ENCODE measurements at places on chromosomes 12 and 14.

DNA sequence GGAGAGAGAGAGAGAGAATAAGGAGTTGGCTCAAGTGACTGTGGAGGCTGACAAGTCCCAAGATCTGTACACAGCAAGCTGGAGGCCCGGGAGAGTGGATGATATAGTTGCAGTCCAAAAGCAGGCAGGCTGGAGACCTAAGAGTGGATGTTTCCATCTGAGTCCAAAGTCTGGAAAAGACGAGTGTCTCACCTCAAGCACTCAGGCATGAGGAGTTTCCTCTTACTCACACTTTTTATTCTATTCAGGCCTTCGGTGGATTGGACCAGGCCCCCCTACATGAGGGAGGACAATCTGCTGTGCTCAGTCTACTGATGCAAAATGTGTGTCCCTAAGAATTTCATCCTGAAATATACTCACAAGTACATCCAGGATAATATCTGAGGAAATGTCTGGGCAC, 484.6 kb downstream of the VRK1 start:
- no peak for ATAC-seq

DNA sequence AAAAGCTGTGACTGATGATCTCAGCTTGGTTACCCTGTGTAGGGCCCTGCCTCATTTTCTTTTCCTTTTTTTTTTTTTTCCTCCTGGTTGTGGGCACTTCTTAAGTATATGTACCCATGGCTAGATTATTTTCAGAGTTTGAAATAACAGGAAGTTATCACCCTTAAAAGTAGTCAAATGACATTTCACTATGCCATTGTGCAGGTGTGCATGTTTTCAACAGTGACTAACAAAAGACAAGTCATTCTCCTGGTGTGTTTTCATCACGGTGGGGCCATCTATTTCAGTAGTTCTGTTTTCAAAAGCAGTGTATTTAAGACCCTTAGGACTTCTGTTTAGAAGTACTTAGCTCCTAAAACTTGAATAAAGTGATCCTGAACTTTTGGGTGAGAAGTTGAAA, 15.0 kb downstream of the GABARAPL1 start:
- no peak for ATAC-seq

DNA sequence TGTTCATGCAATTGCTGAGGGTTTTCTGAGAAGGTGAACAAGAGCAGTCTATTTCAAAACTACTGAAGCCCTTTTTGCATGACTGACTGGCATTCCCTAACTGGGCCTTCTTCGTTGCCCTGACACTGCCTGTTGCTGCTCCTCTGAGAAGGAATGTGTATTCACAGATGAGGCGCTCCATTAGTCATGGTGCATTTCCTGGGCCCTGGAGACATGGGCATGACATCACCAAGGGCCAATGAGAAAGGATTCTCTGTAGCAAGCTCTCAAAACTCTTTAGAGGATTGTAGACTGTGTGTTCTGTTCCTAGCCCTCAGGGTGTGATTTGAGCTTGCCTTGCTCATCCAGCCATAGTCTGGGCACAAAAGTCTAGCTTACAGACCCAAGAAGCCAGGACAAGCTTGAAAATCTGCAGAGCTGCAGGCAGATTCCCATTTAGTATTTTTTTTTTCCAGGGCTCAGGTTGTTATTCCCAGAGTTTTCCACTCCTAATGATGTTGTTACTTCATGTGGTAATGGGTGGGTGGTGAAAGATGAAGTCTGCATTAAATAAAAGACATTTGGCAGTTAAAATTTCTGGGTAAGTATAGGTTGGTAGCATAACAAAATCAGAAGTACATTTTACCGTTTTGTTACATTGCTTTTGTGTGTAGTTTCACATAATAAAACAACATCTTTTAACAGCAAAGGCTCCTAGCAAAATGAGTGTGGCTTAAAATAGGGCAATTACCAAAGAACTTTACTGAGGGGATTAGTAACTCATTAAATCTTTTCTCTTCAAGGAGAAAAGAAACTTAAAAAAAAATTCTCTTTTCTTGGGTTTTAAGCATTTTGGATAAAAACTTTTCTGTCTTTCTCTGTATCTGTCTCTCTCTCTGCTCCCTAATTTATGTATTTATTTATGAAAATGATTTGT, 318.4 kb downstream of the RAD51B start:
- ATAC-seq, result no peak

- no peak for ATAC-seq
Observed at GRCh38 chr12:129496226-129496625, 407.6 kb downstream of the TMEM132D start.

DNA sequence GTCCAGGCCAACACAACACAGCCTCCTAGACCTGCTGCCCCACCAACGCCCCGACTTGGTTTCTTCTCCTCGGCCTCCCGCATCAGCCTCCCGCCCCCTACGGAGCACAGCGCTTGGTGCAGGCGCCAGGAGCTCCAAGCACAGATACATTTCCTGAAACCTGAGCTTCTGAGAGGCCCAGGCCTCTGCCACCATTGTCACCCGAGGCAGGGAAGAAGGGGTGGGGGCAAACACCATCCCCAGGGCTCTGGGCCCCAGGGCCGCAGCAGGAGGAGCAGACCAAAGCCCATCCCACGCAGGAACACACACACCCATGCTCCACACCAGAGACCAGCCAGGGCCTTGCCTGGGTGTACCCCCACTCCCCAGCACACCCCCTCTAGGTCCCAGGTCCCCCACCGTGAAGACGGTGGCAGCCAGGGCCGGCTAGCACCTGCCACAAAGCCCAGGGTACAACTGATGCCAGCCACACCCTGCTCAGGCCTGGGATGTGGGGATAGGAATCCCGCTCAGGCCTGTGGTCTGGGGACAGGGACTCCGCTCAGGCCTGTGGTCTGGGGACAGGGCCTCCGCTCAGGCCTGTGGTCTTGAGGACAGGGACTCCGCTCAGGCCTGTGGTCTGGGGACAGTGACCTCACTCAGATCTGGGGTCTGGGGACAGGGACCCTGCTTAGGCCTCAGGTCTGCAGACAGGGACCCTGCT, 5.4 kb downstream of the JAG2 start:
- no peak for ATAC-seq

- ATAC-seq, result no peak
Observed at GRCh38 chr14:22534547-22534946, 54.5 kb downstream of the DAD1 start.

GRCh38 chr14:22870811-22871223, 723 bp upstream of the LRP10 start:
- peak; percentile 75 for ATAC-seq

GRCh38 chr14:64729386-64730060, 25.3 kb downstream of the PLEKHG3 start:
- ATAC-seq, result no peak

- ATAC-seq, result no peak
Observed at GRCh38 chr14:48193893-48194292, 518.5 kb upstream of the MDGA2 start.

- no peak for ATAC-seq
Observed at GRCh38 chr14:100504372-100505078, 82.7 kb downstream of the BEGAIN start.

- peak; percentile 56 for ATAC-seq
Observed at GRCh38 chr12:27844366-27845090, 64.5 kb upstream of the MANSC4 start.

- no peak for ATAC-seq
Observed at GRCh38 chr12:101475751-101476305, 692 bp downstream of the SPIC start.

GRCh38 chr12:89877671-89878070, 169.0 kb upstream of the ATP2B1 start:
- no peak for ATAC-seq

- peak; percentile 2 for ATAC-seq
Observed at GRCh38 chr14:24297190-24297964, 2.2 kb downstream of the DHRS1 start.

DNA sequence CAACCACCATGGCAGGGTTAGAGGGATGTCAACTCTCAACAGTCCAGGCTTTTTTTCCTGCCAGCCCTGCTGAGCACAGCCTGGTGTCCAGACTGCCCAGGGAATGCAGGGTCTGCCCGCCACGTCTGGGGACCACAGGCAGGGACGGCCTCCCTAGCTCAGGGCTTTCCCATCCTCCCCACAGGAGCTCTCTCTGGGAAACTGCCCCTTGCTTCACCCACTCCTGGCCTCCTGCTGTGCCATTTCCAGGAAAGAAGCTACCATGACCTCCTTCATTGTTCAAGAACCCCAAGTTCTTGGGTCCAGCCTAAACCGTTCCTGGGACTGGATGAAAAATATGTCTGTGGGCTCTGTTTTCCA, 4.8 kb downstream of the SCNN1A start:
- no peak for ATAC-seq

- ATAC-seq, result no peak
Observed at GRCh38 chr14:76715511-76716081, 45.7 kb upstream of the VASH1 start.

GRCh38 chr14:33906968-33907367, 43.9 kb downstream of the EGLN3 start:
- ATAC-seq, result no peak

DNA sequence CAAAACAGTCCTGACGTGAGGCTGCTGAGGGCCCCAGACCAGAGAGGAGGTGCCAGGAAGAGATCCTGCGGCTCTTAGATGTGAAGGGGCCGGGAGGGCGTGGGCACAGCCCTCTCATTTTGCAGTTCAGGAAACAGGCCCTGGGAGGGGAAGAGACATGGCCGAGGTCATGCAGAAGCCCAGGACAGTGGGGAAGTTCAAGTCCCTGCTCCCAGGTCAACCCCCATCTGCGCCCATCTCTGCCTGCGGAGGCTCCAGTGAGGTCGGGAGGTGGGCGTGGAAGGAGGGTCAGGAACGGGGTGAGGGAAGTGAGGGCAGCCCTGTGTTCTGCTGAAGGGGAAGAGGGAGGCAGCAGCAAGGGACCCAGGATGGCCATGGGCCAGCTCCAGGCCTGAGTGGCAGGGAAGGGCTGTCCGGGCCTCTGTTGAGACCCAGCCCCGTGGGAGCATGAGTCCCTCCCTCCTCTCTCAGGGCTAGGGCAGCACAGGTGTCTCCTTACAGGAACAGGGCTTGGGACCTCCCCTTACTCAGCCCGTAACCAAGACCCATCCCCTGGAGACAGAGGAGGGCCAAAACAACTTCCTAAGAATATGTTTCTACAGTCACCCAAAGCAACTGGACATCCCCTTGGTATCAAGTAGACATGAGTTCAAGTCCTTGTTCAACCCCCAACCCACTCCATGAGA, 90.8 kb downstream of the LGMN start:
- peak; percentile 44 for ATAC-seq

DNA sequence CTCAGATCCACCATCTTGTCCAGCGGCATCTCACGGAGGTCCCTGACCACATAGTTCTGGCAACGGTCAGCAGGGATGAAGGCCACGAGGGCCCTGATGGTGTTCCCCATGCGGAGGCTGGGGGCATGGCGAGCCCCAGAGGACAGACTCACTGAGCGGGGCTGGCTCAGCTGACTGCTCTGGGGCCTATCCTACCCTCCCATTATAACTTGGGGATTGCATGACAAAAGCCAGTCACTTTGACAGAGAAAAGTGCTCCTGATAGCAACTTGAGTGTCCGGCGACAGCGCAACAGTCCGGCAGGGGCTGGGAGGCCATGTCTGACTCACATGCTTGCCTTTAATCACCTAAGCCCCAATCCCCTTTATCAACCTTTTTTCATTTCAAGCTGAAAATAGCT, at the start of gene LRRC10:
LRRC10 (minus strand) TSS at position 179 of the 400 bp plus-strand sequence; CDS start at position 110, 69 bp downstream.
- no peak for ATAC-seq

DNA sequence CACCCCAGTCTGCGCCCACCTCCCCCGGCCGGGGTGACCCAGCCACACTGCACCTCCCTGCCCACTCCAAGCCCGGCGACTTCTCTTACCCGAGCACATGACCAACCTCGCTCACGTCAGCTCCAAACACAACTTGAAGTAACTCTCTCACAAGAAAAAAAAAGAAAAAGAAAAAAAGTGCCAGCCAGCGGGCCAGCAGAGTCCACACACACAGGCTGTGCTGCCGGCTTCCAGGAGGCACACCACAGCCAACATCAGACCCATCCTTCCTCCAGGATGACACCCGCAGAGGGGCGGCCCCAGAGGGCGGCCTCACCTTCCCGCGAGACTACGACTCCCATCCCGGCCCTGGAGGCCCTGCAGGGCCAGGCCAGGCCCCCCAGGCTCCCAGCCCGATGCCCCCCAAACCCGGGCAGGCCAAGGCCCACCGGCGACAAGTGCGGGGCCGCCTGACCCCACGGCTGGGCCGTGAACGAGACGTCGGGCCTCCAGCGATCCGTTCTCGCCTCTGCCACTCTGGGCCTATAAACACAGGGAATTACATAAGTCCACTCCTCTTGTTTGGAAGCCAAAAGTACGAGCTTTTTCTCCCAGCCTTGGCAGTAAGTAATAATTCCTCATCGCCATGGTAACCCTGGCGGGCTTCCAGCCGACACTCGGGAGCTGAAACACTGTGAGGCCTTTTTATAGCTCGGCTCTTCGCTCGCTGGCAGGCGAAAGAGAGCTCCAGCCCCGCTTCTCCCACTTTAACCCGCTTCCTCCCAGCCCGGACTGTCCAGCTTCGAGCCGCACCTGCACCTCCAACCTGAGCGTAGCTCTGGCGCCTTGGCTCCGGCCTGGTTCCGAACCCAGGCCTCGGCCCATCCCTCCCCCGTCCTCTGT, 49.1 kb downstream of the NCOR2 start:
- no peak for ATAC-seq

- no peak for ATAC-seq
Observed at GRCh38 chr12:123049398-123050240, 69.1 kb downstream of the ARL6IP4 start.

DNA sequence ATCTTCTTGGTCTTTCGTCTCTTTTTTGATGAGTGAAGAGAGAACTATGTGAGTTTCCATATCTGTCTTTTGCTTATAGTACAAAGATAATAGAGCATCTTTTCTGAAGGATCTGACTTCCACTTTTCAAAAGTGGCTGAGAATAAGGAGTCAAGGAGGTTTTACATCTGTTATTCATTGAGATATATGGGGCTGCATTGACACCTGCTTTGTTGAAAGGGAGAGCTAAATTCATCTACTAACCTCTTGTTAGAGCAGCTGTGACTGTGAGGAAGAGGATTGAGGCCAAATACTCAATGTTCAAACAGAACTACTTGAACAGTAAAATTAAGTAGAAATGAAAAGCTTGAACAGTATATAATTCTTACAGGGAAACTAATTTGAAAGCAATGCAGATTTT, 130.2 kb upstream of the ATP2B1 start:
- no peak for ATAC-seq

DNA sequence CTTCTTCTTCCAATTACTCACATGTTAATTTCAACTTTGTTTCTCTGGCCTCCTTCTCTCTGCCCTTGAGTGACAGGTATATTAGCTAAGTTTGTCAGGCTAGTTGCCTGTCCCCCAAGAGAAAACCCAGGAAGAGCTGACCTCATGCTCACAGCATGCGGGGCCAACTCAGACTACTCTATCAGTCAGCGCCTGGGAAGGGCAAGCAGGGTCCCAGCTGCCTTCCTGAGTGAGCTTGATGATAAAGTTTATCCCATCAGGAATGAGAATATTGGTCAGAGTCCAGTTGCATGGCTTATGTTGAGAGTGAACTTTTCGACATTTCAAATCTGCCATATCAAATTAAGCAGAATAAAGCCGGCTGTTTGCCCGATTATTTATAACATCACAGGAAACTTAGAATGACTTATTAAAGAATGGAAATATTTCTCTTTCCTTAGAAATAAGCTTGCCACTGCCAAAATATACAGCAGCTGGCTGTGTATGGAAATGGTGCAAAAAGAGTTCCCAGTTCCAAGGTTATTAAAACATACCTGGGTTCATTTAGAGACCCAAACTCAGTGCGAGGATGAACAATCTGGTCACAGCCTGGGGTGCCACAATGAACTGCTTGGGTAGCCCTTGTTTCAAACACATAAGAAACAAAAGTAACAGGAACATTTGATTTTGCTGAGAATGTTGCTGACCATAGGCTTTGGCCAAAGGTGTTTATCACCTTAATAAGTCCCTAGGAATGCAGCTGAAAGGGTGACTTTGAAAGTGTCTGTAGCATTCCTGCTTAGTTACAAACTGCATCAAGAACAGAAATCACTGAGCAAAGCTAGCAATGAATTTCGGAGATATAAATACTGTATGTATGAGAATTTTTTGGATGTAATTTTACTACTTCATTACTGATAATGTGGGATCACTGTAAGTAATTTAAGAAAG, 1553.8 kb upstream of the FLRT2 start:
- ATAC-seq, result no peak
